ENCODE measurements at places on chromosomes 6 and 20.
A peak's percentile ranks its signal among the peaks of the same experiment; 100 is the strongest.

DNA sequence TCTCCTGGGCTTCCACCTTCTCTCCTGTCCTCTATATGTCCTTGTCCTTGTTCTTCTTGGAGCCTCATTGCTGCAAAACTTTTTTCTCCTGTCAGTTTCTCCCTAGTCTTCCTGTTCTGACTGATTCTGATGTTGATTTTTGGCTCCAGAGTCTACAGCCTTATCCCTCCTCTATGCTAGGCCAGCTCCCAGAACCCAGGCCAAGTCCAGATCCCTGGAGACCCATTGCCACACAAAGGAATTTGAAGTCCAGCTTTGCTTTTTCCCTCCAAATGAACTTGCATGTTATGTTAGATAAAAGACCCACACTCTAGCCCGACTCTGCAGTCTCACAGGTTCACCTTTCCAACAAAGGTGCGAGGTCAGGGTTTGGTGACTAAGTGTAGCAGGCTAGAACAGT is 203.1 kb downstream of the FNDC1 start:
- DNase-seq: no peak

DNA sequence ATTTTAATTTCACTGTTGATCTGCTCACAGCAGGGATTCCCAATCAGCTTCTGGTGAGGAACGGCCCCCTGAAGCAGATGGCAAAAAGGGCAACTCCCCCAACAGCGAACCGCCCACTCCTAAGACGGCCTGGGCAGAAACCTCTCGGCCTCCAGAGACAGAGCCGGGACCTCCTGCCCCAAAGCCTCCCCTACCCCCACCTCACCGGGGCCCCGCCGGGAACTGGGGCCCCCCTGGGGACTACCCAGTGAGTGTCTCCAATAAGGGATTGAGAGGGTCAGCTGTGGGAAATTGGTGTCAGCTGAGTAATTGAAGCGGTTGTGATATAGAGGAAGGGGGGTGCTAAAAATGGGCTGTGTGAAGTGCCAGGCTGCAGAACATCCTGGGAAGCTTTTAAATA is 6.4 kb downstream of the PRRC2A start:
- no peak for DNase-seq

DNA sequence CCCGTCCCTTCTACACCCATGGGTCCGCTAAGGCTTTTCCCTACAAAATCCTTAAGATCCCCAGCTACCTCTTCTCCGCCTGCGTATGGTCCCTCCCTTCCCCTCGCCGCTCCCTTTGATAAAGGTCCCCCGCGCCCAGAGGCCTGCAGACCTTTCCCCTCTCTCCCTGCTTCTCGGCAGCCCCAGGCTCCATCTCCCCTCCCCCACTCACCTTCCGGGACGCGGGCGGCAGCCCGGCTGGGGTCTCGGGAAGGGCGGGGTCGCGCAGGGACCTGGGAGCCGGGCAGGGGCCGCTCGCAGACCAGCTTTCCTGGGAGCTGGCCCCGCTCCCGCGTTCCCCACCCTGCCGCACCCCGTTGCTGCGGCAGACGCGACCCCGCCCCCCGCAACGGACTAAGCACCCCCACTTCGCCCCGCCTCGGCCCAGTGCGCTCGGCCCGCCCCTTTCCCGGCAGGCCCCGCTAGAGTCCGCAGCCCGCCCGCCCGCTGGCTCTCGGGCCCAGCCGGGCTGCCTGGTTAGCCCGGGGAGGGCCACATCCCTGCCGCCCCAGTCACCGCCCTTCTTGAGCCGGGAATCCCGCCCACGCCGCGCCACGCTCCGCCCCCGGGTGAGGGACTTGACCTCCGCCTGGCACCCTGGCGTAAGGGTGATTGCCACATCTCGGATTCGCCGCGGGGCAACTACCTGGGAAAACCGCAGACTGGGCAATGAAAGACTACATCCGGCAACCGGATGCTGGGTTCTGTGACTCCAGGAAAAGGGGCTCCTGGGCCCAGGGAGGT is at the start of gene FLOT1:
Gene FLOT1 (minus strand): TSS at position 372 of the 783 bp plus-strand sequence. CDS start 498 bp downstream, outside the sequence.
- peak; percentile 98 for DNase-seq

DNA sequence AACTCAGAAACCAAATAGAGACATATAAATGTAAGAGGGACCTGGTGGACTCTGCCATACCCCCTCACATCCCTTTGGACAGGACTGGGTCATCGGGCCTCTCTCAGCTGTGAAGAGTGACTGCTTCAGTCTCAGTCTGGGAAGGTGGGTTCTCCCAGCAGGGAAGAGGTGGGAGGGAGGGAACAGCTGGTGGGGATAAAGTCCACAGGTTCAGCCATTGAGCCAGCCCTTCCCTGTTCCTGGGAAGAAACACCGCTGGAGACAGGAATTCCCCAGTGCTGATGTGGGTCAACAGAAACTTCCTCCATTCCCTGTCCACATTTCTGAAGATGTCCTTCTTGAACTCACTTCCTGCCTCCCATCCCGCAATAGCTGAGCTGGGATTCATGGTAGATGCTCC is 209.2 kb upstream of the PMEPA1 start:
- no peak for DNase-seq

DNA sequence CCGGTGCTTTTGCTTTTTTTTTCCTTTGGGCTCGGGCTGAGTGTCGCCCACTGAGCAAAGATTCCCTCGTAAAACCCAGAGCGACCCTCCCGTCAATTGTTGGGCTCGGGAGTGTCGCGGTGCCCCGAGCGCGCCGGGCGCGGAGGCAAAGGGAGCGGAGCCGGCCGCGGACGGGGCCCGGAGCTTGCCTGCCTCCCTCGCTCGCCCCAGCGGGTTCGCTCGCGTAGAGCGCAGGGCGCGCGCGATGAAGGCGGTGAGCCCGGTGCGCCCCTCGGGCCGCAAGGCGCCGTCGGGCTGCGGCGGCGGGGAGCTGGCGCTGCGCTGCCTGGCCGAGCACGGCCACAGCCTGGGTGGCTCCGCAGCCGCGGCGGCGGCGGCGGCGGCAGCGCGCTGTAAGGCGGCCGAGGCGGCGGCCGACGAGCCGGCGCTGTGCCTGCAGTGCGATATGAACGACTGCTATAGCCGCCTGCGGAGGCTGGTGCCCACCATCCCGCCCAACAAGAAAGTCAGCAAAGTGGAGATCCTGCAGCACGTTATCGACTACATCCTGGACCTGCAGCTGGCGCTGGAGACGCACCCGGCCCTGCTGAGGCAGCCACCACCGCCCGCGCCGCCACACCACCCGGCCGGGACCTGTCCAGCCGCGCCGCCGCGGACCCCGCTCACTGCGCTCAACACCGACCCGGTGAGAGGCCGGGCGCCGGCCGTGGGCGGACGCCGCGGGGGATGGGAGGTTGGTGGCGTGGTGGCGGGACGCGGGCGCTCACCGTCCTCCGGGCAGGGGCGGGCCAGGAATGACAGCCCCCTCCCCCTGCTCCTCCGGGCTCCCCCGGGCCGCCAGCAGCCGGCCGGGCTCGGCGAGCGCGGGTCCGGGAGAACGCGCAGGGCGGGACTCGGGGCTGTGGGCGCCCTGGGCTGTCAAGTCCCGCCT is 606 bp downstream of the ID4 start:
- no peak for DNase-seq

DNA sequence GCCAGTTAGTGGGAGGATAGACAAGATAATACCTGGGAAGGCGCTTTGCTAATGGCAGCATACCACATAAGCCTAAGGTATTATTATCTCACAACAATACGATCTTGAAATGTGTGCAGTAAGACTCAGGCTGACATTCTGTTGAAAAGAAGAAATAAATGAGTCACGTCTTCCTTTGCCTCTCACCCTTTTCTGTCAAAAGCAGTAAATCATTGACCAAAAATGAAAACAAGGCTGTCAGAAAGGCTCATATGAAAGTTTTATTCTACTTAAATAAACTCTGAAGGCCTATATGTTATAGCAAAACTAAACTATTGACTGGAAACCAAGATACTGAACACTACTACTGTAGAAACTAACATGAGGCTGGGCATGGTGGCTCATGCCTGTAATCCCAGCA is 43.1 kb upstream of the IL20RA start:
- no peak for DNase-seq

- DNase-seq: no peak
Measured at GRCh38 chr6:30857549-30857948, 26.8 kb upstream of the DDR1 start.

- DNase-seq: no peak
Measured at GRCh38 chr6:165662041-165662748, 846 bp downstream of the PDE10A start.

- peak; percentile 89 for DNase-seq
Measured at GRCh38 chr6:28586962-28587745, 61.5 kb downstream of the GPX5 start.

DNA sequence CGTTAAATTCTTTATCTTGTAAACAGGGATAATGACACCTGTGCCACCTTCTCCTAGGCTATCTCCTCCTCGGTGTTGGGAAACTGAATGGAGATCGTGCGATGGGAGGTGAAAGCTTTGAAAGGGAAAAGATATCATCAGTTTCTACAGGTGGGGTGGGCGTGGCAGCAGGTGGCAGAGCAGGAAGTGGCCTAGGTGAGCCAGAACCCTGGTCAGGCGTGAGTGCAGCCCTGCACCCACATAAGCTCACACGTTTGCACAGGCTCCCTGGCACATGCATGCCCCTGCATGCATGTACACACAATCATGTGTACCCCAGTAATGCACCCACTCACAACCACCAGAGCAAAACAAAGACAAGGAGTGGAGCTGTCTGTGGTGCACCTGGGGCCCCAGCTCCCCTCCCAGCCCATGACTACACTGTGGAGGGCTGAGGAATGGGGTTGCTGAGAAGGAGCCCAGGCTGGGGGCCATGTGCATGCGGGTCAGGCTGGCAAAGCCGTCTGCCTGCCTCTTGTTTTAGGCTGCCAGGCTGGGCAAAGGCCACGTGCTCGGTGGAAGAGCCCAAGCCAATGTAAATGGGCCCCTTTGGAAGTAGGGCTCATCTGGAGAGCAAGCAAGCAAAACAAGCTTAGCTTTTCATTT is 61.5 kb downstream of the TFAP2C start:
- DNase-seq: no peak

DNA sequence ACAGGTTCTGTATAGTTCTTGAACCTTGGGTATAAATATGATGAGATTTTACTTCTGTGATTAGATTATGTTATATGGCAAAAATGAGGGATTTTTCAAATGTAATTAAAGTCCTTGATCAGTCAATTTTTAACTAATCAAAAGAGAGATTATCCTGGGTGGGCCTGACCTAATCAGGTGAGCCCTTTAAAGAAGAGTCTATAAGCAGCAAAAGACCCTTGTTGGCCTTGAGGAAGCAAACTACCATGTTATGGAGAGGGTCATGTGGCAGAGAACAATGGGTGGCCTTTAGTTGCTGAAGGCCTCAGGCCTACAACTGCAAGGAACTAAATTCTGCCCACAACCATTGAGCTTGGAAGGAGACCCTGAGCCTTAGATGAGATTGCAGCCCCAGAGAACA is 102.5 kb upstream of the RIPOR2 start:
- DNase-seq: no peak

- DNase-seq: no peak
Measured at GRCh38 chr6:87501809-87502572, 29.2 kb downstream of the SLC35A1 start.

GRCh38 chr20:32906200-32906599 is 47.5 kb downstream of the EFCAB8 start:
- DNase-seq: no peak

GRCh38 chr20:10006447-10007090 is 28.2 kb upstream of the ANKEF1 start:
- peak; percentile 11 for DNase-seq

DNA sequence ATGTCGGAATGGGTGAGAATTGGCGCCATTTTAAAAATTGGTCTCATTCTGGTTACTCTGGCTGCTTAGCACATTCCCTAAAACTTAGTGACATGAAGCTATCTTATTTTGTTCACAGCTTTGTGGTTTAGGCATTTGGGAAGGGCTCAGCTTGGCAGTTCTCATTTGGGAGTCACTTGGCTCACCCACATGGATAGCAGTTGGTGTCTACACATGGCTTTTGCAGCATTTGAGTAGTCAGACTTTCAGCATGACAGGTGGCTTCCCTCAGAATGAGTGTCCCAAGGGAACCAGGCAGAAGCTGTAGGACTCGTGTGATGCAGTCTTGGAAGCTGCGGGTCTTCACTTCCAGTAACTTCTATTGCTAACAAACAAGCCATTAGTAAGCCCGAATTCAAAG is 64.6 kb downstream of the UST start:
- no peak for DNase-seq

DNA sequence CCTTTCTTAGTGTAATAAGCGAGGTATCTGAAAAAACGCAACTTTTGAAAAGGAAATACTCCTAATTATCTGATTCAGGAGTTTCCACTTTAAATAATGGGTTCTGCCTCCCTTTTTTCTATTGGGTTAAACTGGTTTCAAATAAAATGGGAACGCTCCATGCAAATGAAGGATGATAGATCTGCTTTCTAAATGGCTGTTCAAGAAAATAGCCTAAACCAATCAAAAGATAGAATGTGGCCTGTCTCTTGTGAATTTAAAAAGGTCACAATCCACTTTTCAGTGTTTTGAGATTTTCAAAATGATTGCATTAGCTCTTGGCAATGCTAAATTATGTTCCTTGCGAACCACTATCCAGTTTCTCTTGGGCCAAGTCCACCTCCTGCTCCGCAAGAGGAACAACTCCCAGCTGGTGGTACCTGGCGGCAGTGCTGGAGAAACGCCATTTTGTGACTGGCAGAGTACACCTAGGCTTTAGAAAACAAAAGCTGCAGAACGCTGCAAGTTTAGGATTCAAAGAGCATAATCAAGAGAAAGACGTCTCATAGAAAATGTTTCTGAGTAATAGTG is 56.7 kb downstream of the TRIM38 start:
- no peak for DNase-seq

- peak; percentile 42 for DNase-seq
Measured at GRCh38 chr6:13827032-13827431, 12.7 kb upstream of the MCUR1 start.

DNA sequence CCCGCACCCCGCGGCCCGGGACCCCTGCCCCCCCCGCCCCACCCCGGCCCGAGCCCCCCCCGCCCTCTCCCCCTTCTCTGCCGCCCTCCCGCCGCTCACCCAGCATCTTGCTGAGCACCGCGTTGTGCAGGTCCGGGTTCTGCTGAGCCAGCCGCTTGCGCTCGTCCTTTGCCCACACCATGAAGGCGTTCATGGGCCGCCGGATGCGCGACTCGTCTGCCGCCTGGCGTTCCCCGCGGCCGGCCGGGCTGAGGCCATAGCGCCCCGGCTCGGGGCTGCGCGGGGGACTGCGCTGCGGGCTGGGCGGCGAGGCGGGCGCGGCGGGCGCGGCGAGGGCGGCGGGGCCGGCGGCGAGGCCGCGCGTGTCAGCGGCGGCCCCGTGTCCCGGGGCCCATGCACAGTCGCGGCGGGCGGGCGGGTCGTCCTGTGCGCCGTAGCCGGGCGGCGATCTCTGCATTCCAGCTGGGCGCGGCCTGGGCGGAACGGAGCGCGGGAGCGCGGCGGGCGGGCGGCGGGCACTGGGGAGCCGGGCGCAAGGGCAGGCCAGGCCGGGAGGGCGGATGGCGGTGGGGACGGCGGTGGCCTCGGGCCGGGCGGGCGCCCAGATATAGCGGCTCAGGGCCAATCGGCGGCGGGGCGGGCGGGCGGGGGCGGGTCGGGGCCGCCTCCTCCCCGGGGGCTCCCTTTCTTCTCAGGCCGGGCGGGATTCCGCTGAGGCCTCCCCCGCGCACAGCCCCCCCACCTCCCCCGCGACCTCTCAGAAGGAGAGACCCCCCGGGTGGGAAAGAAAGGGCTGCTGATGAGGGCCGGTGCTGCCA is at the start of gene SOX18:
Gene SOX18 (minus strand): TSS at position 580 of the 818 bp plus-strand sequence. CDS start 123 bp downstream, at position 457.
- peak; percentile 59 for DNase-seq

GRCh38 chr20:11921321-11921720 is 3.6 kb downstream of the BTBD3 start:
- DNase-seq: no peak
